ENCODE measurements at places on chromosomes 13 and 19.

GRCh38 chr19:38485541-38486285, 52.2 kb downstream of the RYR1 start:
- DNase-seq: no peak

DNA sequence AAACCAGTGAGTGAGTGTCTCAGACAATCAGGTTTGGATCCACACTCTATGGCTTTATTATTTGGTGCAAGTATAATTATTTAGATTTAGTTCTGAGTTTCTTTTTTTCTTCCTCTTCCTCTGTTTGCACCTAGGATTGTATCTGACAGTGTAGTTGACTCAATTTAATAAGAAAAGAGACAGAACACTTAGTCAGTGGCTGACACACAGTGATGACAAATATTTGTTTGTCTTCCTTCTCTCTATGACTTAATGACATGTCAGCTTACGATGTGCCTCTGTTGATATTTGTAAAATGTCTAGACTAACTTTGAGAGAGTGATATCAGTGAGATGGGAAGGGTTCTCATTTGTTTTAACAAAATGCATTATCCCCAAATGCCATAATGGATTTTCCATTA, 129.5 kb upstream of the SLC10A2 start:
- DNase-seq: no peak

GRCh38 chr13:91311491-91311890, 36.0 kb upstream of the MIR17HG start:
- no peak for DNase-seq

- DNase-seq: peak; percentile 19
These were observed 223.7 kb downstream of the TBC1D4 start for GRCh38 chr13:75258159-75258782.

- DNase-seq: no peak
These were observed 3.0 kb upstream of the PNKP start for GRCh38 chr19:49870309-49870901.

- no peak for DNase-seq
These were observed 11.1 kb downstream of the GRAMD1A start for GRCh38 chr19:35011091-35011689.

DNA sequence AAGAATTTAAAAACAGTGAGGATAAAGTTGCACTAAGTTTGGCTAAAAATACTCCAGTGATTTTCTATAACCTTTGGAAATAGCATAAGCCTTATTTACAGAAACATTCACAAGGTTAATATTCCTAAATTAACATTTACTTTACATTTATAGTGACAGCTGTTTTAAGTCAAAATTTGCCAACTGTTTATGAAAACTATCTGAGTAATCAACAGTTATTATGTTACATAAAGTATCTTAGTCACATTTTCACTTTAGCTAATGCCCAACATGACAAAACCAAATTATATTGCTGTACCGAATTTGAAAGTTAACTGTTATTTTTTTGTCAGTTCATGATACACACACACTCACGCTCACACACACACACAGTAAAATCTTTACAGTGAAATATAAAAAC, 1.2 kb downstream of the TNFRSF19 start:
- no peak for DNase-seq

- DNase-seq: peak; percentile 49
These were observed 118.0 kb downstream of the KDM4B start for GRCh38 chr19:5086725-5087439.

- DNase-seq: peak; percentile 61
These were observed 814 bp downstream of the NBEA start for GRCh38 chr13:34942732-34943435.

- DNase-seq: no peak
These were observed 281.4 kb downstream of the ABCC4 start for GRCh38 chr13:95019886-95020285.

GRCh38 chr13:36550177-36550576, 117.9 kb downstream of the CCNA1 start:
- no peak for DNase-seq

GRCh38 chr13:85828094-85828684, 29.0 kb upstream of the SLITRK6 start:
- peak; percentile 13 for DNase-seq

DNA sequence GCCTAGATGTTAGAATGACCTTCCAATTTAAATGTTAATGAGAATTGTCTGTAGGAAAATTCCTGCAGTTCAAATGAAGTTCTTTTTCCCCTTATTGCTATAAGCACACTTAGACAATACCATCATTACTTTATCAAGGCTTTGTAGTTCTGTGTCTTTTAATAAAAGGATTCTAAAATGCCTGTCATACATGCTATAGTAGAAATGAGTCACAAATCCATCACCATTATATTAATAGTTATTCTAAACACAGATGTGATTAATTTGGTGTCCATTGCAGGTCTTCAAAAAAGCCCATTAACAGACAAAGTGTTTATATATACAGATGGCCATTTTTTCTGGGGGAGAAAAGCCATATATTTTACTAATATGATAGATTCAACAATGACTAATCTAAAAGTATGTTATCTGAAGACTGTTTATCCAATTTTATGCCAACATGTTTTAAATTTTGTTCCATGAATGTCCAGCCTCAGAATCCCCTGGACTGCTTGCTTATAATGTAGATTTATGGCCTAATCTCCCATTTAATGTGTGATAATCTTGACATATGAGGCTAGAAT, 1678.3 kb upstream of the PCDH20 start:
- no peak for DNase-seq

DNA sequence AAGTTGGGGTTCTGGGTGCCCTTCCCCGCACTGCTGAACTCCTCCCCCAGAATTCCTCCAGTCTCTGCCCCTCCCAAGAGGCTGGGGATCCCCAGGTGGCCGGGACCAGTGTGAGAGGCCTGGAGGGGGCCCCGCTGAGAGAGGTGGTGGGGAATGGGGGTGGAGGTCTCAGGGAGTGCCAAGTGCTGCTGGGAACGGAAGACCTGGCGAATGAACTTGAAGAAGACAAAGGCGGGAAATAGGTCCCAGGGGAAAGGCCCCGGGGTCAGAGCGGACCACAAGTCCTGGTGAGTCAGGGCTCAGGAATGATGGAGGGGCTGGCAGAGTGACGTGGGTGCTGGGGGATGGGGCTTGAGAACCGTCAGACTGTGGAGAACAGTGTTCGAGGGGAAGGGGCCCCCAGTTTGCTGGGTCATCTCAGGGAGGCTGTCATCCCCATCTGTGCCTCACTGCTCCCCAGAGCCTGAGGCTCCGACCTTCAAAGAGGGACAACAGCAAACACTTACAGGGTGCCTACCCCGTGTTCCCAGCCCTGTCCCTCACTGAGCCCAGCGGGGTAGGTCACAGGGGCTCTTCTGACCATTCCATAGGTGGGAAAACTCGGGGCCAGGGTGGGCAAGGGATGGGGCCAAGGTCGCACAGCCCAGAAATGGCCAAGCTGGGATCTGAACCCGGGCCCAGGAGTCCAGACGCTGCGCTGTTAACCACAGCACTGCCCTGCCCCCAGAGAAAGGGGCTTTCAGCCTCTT, 16.0 kb upstream of the SEMA6B start:
- DNase-seq: no peak

GRCh38 chr19:28010656-28011055, 1202.3 kb downstream of the UQCRFS1 start:
- no peak for DNase-seq

- DNase-seq: no peak
These were observed 117.3 kb downstream of the KDM4B start for GRCh38 chr19:5086230-5086629.

GRCh38 chr19:15445227-15445605, 4.5 kb downstream of the WIZ start:
- no peak for DNase-seq

GRCh38 chr19:8681345-8682029, 17.1 kb downstream of the ACTL9 start:
- DNase-seq: no peak

- no peak for DNase-seq
These were observed 21.6 kb upstream of the URAD start for GRCh38 chr13:28010046-28010445.

DNA sequence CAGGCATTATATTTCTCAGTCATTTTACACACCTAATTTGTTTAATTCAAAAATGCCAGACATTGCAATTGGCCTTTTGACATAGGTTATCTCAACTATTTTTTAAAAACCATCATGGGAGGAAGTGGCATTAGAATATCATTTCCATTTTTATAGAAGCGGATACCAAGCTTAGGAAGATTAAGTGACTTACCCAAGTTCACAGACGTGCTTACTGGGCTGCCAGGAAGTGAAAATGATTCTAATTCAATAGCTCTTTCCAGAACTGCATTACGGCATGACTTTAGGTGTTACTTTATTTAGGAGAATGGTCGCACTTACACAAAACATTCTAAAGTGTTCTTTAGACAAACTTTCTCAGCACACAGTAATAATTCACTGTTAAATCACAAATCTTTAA, 231.9 kb downstream of the KLF12 start:
- DNase-seq: no peak

DNA sequence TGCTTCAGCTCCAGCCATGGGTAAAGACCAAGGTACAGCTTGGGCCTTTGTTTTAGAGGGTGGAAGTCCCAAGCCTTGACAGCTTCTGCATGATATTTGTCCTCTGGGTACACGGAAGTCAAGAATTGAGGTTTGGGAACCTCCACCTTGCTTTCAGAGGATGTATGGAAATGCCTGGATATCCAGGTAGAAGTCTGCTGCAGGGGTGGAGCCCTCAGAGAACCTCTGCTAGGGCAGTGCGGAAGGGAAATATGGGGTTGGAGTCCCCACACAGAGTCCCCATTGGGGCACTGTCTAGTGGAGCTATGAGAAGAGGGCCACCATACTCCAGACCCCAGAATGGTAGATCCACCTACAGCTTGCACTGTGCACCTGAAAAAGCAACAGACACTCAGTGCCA, 23.0 kb upstream of the MYO16 start:
- no peak for DNase-seq

DNA sequence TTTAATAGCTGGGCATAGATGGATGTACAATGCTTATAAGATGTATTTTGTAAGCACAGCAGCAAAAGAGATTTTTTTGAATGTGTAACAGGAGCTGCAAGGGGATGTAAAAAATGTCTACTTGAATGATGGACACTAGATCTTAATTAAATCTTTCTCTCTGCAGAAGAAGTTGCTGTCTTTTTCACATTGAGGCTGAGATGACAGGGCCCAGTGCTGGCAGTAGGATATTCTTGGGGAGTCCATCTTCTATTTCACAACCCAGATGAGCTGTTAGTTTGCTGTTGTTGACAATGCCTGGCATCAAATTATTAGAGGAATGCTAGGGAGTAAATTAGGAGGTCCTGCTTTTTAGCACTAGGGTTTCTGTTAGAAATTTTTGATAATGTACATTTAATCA, 698.7 kb downstream of the SLITRK5 start:
- DNase-seq: no peak

- DNase-seq: no peak
These were observed 43.6 kb upstream of the FAM124A start for GRCh38 chr13:51178456-51179074.

DNA sequence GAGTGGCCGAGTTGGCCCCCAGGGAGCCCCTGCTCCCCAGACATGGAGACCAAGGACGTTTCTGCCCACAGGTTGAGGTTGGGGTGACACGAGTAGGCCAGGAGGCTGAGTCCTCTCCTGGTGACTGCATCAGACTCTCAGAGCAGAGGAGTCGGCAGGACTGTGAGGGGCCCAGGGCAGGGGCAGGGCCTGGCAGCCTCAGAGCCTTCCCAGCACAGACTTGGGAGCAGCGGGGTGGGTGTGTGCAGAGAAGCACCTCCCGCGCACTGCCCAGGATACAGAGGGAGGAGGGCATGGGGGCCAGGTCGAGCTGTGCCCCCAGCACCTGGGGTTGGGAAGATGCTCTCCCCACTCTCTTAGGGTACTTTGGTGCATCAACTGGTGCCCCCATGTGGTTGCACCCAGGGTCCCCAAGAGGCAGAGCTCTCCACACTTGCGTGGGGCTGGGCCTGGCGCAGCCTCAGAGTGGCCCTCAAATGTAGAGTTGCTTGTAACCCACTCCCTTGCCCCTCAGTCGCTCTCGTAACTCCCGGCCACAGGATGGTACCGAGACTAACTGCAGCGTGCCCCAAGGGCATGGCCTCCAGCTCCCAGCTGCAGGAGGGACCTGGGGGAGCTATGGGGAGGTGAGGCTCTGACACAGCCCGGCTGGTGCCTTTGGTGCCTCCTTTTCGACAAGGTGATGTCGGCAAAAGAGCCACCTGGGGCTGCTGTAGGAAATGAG, 15.9 kb downstream of the TSSK6 start:
- DNase-seq: no peak
